ENCODE measurements at places on chromosomes 5 and 9. TPM values are rescaled to one million over a fixed set of nuclear protein-coding genes. Genes with fewer than 3 reads are reported as not detected.

ANKRA2 gene
- total RNA-seq: 26.5 TPM

C9orf153 gene
- total RNA-seq: 0.40 TPM

OR1L4 gene
- not detected for total RNA-seq

CCDC152 gene
- total RNA-seq: 7.9 TPM

PAIP2 gene
- total RNA-seq: 68.8 TPM

DNAJB5 gene
- 11.4 TPM for total RNA-seq

MEIKIN gene
- 1.4 TPM for total RNA-seq

CEL gene
- total RNA-seq: 2.2 TPM

ADAMTSL1 gene
- not detected for total RNA-seq

SELENOP gene
- total RNA-seq: not detected

NTMT1 gene
- 59.3 TPM for total RNA-seq

FOXD4L6 gene
- total RNA-seq: not detected

GRIN1 gene
- total RNA-seq: 0.35 TPM

HTR1A gene
- not detected for total RNA-seq

NNT gene
- total RNA-seq: 98.4 TPM

PCDHA12 gene
- total RNA-seq: not detected

LRRC14B gene
- total RNA-seq: not detected

NOXA1 gene
- 1.2 TPM for total RNA-seq

CAMK4 gene
- 40.6 TPM for total RNA-seq

SLC6A18 gene
- total RNA-seq: not detected

IRX1 gene
- total RNA-seq: not detected

STPG3 gene
- not detected for total RNA-seq

S1PR3 gene
- 0.91 TPM for total RNA-seq

GPRIN1 gene
- 1.4 TPM for total RNA-seq
